Ammon's horn (tissue), 1 donor: ENCODE measurements at places on chromosomes 6 and 20.

DNA sequence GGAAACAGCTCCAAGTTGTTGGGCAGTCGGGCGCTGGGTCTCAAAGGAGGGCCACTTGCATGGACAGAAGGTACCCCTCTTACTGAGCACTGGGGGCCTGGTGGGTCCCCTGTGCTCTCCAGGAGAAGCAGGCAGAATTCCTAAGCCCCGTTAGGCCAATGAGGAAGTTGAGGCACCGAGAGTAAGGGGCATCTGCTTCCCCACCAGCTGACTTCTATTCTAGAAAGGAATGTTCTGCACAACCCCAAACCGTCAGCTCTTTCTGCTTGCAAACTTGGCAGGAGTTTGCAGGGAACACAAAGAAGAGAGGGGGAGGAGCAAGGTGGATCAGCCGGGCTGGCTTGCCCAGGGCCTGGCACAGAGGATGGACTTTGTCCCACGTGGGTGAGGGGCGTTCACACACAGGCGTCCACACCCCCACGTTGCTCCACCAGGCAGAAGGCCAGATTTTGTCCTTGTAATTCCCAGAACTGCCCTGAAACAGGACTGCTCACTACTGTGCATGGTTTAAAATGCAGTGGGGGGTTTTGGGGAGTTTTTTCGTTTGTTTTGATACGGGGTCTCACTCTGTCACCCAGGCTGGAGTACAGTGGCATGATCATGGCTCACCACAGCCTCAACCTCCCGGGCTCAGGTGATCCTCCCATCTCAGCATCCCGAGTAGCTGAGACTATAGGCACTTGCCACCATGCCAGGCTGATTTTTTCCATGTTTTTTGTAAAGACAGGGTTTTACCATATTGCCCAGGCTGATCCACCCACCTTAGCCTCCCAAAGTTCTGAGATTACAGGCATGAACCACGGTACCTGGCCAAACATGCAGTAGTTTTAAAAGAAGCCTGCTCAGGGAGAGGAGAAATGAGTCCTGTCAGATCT, 93.3 kb downstream of the SNX5 start:
- DNase-seq = peak; percentile 75

GRCh38 chr20:14142171-14142570, 146.9 kb downstream of the MACROD2 start:
- peak; percentile 79 for DNase-seq

DNA sequence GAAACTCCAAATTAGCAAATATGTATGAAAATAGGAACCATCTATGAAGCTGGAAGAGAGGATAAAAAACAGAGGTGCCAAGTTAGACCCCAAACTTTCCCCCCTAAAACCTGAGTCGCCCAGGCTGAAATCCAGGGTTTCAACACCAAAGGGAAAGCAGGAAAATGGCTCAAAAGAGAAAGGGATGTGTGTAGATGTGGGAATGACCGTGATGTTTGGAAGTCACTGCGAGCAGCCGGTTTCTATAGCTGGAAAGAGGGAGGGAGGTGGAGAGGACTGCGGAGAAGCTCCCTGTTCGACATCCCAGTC, 4.5 kb downstream of the RING1 start:
- no peak for DNase-seq

GRCh38 chr6:112800916-112801315, 453.8 kb downstream of the RFPL4B start:
- DNase-seq = no peak

- DNase-seq = no peak
These were observed 47.2 kb downstream of the VEGFA start for GRCh38 chr6:43817192-43817591.

DNA sequence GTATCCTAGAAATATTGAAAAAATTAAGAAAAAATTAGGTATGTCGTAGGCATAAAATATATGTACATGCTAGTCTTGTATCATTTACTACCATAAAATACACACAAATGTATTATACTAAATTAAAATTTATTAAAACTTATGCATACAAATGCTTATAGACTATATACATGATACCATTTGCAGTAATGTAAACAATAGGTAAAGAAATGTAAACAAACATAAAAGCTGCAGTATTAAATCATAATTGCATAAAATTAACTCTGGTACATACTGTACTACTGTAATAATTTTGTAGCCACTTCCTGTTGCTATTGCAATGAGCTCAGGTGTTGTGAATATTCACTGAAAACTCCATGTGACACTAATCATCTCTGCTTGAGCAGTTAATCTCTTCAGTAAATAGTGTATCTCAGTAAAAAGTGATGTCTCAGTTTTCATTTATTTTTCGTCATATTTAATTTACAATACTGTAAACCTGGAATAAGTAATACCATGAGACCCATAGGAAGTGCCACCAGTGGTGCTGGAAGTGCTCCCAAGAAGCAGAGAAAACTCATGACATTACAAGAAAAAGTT, 29.3 kb downstream of the RALGAPB start:
- DNase-seq = no peak

- DNase-seq = no peak
These were observed 553.0 kb downstream of the CD109 start for GRCh38 chr6:74248966-74249365.

- DNase-seq = no peak
These were observed 245.4 kb upstream of the SPTLC3 start for GRCh38 chr20:12763406-12763805.

DNA sequence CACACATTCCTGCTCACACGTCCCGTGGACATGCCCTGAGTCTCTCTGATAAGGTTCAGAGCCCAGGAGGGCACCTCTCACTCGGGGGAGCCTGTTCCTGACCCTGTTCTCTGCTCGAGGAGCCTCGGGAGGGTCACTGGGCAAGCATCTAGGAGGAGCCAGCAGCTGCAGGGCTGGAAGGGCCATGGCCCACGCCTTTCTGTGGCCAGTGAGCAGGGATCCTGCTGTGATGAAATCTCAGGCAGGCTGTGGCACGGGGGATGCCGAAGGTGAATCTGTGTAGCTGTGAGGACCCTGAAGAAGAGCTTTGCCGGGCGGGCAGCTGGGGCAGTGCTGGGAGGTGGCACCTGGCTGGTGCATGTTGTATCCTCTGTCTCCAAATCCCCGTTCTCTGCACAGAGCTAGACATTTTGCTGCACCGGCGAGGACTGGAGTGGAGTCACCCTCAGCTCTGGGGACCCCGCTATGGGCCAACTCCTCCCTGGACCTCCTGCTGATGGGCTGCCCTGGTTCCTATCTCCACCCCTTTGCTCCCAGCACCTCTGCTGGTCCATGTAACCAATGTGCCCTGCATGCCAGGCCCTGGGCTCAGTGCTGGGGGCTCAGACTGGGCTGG, 7.1 kb upstream of the NPBWR2 start:
- DNase-seq = no peak

DNA sequence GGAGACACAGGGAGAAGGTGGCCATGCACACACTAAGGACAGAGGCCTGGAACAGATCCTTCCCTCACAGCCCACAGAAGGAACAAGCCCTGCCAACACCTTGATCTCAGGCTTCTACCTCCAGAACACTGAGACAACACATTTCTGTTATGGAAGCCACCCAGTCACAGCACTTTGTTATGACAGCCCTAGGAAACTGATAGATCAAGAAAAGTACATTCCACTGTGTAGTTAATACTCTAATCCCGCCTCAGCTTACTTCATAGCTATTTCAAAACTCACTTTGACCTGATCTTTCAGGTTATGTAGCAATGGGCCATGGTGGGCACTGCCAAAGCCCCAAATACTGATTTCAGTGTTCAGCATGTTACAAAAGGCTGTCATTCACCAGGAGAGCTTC, 66.8 kb downstream of the CD24 start:
- no peak for DNase-seq

DNA sequence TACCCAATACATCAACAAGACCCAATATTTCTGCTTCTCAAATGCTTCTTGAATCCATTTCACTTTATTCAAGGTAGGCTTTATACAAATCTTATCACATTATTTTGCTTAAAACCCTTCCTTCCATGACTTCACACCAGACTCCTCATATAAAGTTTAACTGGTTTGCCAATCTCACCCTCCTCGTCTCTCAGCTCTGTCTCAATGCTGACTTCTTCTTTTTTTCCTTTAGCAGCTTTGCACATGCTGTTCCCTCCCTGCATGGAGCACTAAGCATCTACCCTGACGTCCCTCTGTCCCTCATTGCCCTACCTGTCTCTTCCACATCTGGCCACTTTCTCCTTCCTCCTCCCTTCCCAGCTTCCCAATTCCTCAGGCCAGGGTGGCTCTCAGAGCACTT, 31.4 kb downstream of the KCNK17 start:
- no peak for DNase-seq

DNA sequence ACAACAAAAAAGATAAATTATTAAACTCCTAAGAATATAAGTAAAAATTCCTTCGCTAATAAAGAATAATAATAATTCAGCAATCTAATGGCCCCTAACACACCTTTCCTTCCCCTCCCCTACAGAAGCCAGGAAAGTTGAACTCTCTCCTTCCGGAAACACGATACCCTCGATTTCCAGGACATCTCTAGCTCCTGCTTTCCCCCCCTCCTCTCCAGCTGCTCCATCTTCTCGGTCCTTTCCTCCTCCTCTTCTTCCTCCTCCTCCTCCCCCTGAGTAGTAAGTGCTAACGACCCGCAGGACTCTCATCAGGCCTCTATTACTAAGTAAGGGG, 603 bp downstream of the TASP1 start:
- DNase-seq = no peak

DNA sequence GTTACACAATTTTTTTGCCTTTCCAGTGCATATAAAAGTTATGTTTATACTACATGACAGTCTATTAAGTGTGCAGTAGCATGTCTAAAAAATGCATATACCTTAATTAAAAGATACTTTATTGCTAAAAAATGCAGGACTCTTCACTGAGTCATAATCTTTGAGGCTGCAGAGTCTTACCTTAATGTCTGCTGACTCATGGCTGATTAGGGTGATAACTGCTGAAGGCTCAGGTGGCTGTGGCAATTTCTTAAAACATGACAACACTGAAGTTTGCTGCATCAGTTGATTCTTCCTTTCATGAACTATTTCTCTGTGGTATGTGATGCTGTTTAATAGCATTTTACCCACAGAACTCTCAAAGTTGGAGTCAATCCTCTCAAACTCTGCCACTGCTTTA, 19.1 kb downstream of the ZSCAN23 start:
- DNase-seq = no peak

DNA sequence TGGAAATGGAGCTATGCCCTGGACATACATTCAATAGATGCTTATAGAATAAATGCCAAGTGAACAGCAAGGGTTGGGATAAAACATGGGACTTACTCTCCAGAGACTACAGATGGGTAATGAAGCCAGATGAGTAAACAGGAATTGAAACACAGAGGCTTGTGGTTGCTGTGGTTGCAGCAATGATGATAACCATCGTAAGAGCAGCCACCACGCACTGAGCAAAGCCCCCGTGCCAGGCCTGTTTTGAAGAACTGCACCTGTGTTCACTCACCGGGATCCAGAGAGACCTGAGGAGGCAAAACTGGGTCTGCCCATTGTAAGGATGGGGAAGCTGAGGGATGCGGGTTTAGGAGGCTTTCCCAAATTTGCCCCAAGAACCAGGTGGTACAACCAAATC, 431.1 kb upstream of the CDH4 start:
- DNase-seq = no peak

DNA sequence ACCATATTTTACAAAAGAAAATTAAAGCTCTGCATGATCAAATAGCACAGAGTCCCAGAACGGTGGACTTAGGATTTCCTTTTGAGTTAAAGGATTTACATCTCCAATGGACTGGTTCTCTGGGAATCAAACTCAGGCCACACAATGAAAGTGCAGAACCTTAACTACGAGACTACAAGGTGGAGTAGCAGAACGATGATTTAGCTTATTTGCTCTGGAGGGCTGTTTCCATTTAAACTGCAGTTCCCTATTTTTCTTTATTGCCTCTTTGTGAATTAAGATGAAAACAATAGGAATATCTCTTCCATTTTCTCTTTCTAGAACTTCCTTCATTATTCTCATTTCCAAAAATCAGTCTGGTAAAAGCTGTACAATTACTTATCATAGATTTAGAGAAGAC, 65.7 kb downstream of the TFAP2B start:
- no peak for DNase-seq

- no peak for DNase-seq
These were observed 850.1 kb downstream of the TBC1D32 start for GRCh38 chr6:120484146-120484545.

DNA sequence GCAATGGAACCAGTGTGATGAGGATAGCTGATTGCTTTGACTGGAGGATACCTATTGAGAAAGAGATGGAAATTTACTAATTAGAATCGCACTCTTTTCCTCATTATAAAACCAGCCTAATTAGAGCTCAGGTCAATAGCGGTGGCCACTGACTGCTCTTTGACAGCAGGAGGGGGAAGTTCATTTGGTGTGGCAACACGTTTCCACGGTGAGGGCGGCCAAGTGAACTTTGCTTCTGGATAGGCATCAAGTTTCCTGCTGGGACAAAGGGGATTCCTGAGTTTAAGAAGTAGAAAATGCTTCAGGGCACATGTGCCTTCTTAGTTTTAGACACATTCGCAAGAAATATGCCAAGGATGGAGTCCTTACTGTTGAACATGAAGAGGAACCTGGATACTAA, 145.3 kb upstream of the NRN1 start:
- peak; percentile 25 for DNase-seq

DNA sequence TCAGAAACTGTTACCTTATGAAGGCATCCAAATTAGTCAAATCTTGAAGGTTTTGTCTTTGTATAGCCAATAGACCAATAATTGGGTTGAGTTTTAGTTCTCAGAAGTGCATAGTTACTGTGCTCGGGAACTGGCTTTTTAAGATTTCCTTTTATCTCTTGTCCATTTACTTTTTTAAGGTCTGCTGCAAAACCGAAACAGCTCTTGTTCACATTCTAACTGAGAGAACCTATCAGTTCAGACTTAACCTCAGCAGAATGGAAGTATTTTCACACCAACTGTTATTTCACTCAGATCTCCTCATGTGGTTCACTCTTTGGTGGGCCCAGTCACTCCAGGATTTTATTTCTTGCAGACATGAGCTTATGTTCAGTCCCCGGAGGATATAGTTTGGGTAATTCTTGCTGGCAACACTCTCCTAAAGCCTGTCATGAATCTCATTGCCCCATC, 55.5 kb downstream of the TPBG start:
- DNase-seq = no peak

GRCh38 chr20:58179432-58180099, 48.9 kb downstream of the ANKRD60 start:
- DNase-seq = peak; percentile 36

- no peak for DNase-seq
These were observed 250.8 kb downstream of the SOX4 start for GRCh38 chr6:21844120-21844917.

DNA sequence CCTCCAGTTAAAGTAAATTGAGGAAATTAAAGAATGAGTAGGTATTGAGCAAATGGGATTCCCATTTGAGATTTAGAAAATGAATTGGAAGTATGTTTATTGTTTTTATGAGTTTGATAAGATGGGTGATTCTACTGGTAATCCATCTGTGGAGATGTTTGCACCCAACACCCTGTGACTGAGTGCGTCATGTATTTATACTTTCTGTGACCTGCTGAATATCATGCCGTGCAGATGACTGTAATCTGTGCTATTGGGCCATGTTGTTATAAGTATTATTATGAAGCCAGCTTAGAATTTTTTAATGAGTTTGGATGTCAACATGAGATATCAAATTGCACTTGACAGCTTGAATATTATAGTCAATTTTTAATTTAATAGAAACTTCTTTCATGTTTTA, 17.7 kb downstream of the FAM83B start:
- no peak for DNase-seq
